ENCODE measurements at places on chromosomes 4 and X.

GRCh38 chrX:154325541-154325940, 29.9 kb downstream of the TKTL1 start:
- no peak for DNase-seq

GRCh38 chrX:33379839-33380238, 168.5 kb upstream of the DMD start:
- no peak for DNase-seq

DNA sequence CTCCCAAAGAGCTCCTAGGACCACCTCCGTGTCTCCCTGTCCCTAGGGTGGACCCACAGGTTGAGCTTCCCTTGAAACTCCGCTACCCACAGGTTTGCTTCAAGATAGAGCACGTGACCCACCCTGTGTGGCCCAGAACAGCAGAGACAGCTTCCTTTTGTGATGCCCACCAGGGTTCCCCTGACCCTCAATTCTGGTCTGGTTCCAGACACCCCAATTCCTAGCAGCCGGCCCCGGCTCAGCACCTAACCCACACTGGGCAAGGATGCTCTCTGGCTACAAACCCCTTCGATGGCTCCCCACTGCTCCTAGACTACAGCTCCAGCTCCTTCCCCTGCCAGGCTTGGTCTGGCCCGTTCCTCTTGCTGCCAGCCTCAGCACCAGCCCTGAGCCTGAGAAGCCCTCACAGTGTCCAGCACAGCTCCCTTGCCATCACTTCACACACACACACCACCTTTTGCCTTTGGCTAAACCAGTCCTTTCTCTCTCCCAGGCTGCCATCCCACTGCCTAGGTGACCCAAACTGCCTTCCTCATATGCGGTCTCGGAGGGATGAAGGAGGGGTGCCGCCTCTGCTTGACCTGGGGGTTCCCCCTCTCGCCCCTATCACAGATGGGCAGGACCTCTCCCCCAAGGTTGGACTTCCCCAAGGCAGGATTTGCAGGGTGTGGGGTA, 6.2 kb downstream of the PNCK start:
- DNase-seq, result no peak

GRCh38 chr4:144374065-144374464, 233.5 kb upstream of the GYPA start:
- DNase-seq, result no peak

- DNase-seq, result no peak
Measured at GRCh38 chr4:174405923-174406322, 116.4 kb downstream of the HPGD start.

- no peak for DNase-seq
Measured at GRCh38 chrX:30593440-30594200, 16.1 kb upstream of the TASL start.

DNA sequence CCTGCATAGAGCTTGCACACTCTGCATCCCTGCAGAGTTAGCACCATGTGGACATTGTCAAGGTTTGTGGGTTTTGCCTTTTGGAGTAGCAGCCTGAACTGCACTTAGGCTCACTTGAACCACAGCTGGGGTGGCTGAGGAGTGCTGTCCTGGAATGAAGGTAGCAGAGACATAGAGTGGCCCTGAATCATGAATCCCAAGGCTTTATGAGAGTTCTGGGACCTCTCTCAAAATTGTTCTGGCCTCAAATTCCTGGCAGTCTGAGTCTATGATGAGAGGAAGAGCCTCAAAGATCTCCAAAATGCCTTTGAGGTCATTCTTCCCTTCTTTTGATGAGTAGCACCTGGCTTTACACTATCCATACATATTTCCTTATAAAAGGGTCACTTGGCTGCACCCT, 37.1 kb upstream of the ADH1C start:
- no peak for DNase-seq

DNA sequence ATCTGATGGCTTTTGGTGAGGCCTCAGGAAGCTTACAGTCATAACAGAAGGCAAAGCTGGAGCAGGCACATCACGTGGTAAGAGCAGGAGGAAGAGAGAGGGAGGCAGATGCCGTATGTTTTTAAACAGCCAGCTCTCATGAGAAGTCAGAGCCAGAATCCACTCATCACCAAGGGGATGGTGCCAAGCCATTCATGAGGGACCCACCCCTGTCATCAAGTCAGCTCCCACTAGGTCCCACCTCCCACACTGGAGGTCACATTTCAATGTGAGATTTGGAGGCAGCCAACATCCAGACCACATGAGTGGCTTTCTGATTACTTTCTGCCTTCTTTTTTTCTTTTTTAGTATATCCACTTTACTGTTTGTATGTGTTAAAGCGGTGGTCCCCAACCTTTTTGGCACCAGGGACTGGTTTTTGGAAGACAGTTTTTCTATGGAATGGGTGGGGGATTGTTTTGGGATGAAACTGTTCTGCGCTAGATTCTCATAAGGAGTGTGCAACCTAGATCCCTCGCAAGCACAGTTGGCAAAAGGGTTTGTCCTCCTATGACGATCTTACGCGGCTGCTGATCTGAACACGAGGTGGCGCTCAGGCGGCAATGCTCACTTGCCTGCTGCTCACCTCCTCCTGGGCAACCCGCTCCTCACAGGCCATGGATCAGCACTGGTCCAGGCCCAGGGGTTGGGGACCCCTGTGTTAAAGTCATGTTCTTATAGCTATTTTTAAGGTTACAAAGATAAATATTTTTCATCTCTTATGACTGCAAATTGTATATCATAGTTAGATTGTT, 61.7 kb downstream of the SLIT2 start:
- DNase-seq, result no peak

GRCh38 chrX:119763181-119763580, 4.8 kb downstream of the SOWAHD start:
- DNase-seq, result no peak

Data from bone marrow (tissue), 2 donors.